SK-N-DZ (cell line): ENCODE measurements at places on chromosomes 1 and 21.
A peak's percentile ranks its signal among the peaks of the same experiment; 100 is the strongest.

DNA sequence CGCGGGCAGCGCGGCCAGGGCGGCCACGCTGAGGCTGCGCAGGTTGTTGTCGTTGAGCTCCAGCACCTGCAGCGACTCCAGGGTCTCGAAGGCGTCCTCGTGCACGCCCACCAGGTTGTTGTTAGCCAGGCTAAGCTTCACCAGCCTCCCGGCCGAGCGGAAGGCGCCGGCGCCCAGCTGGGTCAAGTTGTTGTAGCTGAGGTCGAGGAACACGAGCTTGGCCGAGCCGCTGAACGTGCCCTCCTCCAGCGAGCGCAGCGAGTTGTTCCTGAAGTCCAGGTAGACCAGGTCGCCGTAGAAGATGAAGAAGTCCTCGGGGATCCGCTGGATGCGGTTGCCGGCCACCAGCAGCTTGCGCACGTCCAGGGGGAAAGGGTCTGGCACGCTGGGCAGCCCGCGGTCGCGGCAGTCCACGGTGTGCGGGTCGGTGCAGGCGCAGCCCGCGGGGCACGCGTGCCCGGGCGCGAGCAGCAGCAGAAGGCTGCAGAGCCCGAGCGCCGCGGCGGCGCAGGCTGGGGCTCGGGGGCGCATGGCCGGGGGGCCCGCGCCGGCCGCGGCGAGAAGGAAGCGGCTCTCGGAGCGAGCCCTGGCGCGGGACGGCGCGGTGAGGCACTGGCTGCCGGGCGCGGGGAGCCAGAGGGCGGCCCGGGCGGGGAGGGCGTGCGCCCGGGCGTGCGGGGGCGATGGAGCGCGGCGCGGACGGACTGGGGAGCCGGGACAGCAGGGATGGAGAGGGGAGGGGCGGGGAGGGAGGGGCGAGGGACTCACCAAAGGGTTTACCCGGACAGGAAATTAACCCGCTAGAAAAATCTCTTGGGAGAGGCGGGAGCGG, 524 bp downstream of the LRRC38 start:
- no peak for DNase-seq

DNA sequence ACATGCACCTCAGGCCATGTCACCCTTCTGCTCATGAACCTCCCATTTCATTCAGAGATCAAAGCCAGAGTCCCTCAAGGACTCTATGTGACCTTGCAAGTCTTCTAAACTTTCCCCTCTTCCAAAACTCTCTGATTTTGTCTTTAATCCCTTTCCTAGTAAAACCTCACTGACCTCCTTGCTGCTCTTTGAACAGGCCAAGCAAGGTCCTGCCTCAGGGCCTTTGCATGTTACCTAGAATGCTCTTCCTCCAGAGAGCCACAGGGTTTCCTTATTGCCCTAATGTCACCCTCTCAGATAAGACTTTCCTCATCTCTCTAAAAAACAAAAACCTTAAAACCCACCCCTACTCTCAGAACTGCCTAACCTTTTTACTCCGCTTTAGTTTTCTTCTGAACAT, 26.6 kb downstream of the IL23R start:
- no peak for DNase-seq

DNA sequence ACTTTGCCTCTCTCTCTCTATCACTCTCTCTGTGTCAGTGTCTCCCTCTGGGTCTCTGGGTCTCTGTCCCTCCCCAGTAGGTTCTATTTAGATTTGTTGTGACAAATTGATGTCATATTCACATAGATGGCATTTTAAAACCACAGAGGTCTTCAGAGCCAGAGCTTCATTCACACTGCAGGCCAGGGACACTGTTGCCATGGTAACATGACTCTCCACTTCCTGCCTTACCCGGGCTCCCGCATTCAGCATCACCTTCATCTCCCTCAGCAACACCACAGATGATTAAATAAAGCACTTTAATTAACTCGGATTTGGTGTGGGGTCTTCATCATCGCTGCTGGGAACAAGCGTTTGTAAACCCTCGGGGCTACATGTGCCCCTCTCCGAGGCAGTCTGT, 132.6 kb downstream of the ETS2 start:
- peak; percentile 58 for DNase-seq

DNA sequence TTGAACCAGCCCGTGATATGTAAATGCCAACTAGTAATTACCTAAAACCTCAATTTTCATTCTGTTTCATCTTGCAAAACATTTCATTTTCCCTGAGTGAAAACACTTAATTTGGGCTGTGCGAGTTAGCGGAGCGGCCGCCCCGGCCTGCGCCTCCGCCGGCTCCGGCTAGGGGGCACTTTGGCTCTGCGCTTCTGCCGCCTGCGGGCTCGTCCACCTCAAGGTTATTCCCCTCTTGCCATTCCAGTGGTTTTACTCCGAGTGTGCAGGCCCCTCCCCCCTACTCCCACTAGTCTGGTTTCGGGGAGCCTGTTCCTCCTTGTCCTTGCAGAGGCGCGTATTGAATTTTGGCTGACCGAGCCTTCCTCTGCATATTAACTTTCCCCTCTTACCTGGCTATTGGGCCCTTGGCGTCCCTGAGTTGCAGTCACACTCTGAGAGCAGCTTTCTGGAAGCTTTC, 55.6 kb downstream of the PEX14 start:
- no peak for DNase-seq

- no peak for DNase-seq
These were observed 68.2 kb downstream of the LHX9 start for GRCh38 chr1:197985351-197985750.

GRCh38 chr21:36113647-36114428, 21.0 kb upstream of the CBR3 start:
- no peak for DNase-seq

DNA sequence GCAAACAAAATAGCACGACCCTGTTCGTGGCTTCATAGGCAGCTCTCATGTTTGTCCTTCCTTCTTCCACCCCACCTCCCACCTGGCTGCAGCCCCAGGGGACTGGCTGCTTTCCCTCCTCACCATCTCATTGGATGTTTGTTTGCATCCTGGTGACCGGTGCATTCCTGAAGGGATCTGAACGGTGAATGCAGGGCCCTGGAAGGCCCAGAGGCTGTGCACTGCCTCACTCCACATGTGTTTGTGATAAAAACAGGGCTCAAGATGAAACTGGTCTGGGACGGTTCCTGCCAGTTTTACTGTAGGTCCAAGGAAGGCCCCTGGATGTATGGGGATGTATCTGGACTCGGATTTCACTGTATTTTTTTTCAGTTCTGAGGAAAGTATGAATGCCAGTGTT, 42.8 kb downstream of the CNN3 start:
- DNase-seq, result no peak

DNA sequence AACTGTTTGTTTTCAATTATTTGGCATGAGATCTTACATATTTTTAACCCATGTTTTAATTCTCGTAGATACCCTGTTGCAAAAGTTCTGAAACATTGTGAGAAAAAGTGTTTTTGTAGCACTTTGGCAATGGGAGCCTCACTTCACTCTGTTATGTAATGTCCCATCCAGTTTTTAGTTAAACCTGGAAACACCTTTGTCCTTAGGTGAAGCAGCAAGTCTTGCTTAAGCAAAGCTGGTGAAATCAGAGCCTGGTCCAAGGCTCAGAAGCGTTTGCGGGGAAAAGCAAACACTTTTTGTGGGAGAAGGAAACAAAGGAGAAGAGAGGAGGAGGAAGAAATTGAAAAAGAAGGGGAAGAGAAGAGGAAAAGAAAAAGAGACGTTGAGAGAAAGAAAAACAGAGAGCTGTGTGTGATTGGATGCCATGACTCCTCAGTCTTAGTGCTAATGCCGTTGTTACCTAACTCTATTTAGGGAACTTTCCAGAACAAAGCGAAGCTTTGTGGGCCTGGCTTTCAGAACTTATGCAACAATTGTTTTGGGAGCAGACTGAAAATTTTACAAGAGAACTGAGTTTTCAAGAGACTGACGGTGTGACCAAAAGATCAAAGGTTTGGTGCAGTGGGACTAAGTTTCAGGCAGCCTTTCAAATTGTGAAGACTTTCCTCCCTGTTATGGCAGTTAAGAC, 93.1 kb downstream of the NTMT2 start:
- no peak for DNase-seq

- peak; percentile 52 for DNase-seq
These were observed 3.6 kb downstream of the KCNE2 start for GRCh38 chr21:34367320-34367935.

DNA sequence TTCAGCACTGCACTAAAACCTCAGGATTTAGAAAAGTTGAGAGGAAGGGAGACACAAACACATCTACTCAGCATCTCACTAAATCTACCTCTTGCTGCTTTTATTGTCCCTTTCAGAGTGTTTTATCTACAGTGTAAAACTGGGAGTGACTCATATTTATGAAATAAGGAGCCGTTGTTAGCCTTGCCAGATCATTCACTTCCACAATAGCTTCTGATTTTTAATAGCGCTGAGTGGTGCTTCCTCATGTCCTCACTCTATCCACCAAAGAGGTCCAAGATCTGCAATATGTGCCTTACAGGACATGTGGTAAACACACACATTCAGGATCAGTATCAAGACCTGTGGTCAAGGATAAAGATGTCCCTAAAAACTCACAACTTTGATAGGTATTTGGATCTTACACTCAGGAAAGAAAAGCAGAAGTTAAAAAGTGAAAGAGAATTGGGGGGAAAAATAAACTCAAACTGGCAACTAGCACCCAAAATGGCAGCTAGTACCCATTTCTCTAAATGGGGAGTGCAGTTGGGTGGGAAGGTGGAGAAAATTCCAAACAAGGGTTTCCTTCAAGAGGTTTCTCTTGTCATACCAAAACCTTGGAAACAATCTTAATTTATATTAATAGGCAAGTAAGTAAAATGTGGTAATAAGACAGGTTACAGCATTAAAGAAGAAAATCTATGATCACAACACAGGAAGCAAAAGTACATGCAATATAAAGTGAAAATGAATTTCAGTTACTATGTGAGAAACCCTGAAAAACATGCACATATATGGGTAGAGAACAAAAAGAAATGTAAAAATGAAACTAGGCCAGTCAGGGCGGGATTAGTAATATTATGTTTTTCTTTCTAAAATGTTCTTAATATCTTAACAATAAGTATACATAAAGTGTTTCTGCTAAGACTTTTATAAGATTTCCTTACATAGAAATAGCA, 15.9 kb downstream of the DUSP10 start:
- no peak for DNase-seq

GRCh38 chr1:70353601-70354331, 756 bp downstream of the ANKRD13C start:
- DNase-seq, result no peak

GRCh38 chr1:67563684-67564083, 121.3 kb upstream of the GADD45A start:
- no peak for DNase-seq

GRCh38 chr1:222461941-222462340, 86.0 kb downstream of the HHIPL2 start:
- no peak for DNase-seq

DNA sequence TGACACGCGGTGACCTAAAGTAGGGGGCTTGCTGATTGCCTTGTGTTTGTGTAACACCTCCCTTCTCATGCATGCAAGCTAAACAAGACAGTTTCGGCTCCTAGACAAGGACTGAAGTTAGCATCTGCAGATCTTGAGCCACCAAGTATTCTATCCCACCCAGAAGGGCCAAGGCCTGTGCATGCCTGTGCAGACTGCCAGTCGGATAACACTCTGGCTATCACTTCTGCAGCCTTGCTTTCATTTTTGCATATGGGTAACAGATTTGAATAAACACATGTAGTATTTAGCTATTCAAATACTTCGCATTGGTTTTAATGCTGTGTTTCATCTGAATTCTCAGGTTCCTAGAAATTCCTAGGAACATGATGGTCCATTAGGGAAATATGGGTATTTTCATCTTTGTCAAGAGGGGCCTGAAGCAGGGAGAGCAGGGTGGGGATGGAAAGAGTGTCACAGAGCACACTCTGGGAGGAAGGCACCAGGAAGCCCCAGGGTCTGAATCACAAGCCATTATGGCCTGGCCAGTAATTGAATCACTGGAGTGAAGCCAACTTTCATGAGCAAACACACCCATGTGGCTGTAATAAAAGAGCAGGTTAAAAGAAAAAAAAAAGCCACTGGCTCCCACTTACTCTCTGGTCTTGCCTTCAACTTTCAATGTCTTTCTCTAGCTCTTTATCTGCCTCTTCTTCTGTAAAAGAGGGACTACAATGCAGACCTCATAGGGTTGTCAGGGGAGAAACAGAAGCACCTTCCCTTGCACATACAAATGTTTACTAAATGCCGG, 28.3 kb downstream of the GADD45A start:
- peak; percentile 43 for DNase-seq

DNA sequence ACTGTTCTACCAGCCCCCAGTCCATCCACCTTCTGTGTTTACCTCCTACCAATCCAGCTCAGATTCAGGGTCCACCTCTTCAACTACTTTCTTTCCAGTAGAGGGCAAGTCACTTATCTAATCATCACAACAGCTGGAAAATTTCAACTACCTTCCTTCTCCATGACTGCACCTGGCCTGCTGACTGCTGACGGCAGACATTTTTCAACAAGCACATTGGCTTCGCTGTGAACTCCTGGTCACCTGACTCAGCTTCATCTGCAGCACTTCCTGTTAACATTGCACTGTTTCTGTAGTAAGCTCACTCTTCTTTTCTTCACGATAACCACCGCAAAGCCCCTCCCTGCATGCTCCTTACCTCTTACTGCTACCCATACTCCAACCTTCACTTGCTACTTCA, 405.7 kb downstream of the NTNG1 start:
- peak; percentile 25 for DNase-seq

DNA sequence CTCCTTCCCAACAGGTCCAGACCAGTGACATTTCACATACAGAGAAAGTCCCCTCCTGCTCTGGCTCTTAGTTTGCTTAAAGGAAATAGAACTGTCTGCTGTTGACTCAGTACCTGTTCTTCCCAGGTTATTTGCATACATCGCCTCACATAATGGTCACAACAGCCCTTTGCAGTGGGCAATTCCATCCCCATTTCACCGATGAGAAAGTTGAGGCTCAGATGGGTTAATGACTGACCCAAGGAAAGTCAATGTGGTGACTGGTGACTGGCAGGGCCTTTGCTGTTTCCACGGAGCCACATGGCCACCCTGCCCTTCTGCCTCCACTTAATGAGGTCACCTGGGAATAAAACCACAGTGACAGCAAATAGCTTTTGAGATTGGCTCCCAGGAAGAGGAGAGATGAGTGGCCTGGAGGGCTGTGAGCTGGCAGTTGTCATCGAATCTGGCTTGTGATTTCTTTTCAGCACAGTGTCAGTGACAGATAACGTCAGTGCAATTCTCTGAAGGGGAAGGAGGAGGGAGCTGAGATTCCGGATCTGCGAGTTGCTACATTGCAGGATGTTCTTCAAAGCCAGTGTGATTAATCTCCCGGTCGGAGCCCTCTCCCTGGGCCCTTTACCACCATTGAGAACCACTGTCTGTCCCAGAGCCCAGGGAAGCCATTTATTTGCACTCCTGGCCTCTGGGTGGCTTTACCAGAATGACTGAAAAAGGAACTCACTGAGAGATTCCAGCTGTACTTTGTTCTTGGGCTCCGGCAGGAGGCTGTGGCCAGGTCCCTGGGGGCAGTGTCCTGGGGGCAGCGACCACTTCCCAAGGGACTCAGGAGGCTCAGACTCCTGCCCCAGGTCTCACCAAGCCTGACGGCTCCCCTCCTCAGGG, 117.2 kb downstream of the CNIH3 start:
- DNase-seq, result peak; percentile 43

DNA sequence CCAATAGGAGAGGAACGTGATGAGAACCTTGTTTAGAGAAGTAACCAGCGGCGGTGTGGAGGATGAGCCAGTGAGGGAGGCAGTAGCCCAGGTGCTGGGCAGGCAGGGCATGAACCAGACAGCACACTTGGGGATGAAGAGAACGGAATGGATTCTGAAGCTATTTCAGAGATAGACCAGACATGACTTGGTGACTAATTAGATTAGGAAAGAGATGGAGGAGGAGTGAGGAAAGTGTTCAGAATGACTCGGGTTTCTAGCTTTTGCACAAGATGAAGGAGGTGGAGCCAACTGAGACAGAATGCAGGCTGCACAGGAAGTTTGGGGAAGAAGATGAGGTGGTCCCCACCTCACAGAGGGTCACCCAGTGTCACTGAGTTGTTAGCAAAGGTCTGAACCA, 5.1 kb downstream of the PEF1 start:
- peak; percentile 87 for DNase-seq
